ENCODE measurements at places on chromosomes 5 and 9. TPM values are rescaled to one million over a fixed set of nuclear protein-coding genes. Genes with fewer than 3 reads are reported as not detected.

DNA sequence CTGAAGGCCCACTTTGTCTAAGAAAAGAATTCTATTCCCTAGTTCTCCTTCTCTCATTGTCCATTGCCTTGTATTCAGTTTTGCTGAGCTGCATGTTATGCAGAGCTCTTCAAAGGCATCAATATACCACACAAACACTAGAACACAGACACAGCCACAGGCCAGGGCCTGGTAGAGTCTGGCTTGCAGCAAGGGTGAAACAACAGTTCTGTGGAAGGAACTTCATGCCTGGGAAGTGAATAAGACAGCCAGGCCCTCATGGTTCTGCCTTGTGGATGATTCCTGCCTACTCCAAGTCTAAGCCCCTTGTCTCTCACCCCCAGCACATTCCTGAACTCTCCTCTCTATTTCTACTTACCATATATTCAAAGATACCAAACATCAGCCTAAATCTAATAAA, 30.8 kb downstream of the KLHL3 start:
- DNase-seq = no peak

DNA sequence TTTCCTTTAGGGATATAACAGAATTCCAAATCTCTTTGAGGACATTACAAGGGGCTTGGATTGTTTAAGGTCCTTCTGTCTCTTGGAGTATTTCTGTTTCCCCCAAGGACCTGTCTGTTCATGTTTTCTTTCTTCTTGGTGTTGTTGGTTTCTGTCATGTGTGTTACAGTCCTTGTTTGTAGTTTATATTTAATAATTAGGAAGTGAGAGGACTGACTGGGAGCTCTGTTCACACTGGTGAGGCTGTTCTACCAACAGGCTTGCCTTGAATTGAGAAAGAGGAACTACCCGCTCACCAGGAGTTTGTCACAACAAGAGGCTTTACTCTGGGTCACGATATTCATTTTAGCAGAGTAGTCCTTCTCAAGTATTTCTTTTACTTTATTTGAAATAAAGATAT, 119.2 kb upstream of the SV2C start:
- no peak for DNase-seq

DNA sequence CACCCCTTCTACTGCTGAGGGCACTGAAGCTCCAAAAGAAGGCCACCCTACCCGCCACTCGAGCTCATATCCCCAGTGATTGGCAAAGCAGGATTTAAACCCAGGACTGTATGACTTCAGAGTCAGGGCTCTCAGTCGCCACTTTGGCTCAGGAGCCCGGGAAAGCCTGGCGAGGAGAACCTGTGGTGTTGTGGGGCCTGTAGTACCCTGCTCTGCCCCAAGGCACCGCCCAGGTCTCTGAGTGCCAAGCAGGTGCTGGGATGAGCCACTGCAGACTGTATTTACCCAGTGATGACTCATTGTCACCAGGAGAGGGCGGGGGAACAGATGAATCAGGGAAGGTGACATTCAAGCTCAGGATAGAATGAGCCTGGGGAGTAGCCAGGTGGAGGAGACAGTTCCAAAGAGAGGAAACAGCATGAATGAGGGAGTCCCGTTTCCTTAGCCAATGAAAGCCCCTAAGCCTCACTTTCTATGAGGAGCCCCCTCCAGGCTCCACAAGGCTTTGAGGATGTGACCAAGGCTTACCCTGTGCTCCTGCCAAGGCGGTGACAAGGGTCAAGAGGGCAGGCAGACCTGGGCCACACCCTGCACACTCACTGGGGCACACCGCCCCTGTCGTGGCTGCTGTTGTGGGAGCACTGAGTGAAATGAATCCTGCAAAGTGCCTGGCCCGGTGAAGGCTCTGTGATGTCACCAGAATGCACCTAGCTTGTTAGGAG, 17.8 kb upstream of the DPM2 start:
- no peak for DNase-seq

- peak; percentile 60 for DNase-seq
These were observed 107.4 kb downstream of the SCAMP1 start for GRCh38 chr5:78467752-78468357.

DNA sequence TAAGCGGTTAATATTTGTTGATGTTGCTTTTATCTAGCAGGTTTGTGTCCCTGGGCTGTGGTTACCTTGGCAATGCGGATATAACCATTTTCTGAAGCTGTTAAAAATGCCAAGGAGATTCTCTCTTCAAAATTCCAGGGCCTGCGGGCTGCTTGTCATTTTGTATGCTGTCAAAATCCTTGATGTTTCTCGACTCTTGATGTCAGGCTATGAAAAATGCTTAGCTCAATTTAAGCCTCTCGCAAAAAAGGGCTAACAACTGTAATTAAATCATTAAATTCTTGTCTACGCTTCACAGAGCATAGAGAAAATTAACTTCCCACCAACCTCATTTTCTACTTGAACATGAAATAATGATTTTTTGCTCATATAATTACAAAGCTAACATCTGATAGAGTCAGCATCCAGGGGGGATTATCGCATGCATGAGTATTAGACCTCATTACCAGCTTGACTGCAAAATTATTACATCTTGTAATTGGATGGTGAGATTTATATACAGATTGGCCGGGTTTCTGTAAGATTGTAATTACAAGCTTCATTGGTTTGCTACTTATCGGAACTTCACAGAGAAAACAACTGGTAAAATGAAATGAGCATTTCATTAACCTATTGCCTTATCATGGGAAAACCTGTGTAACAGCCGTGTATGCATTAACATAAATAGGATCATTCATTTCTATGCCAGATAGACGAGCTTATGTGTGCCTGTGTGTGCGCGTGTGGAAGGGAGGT, 83.1 kb upstream of the IRX1 start:
- DNase-seq = no peak

DNA sequence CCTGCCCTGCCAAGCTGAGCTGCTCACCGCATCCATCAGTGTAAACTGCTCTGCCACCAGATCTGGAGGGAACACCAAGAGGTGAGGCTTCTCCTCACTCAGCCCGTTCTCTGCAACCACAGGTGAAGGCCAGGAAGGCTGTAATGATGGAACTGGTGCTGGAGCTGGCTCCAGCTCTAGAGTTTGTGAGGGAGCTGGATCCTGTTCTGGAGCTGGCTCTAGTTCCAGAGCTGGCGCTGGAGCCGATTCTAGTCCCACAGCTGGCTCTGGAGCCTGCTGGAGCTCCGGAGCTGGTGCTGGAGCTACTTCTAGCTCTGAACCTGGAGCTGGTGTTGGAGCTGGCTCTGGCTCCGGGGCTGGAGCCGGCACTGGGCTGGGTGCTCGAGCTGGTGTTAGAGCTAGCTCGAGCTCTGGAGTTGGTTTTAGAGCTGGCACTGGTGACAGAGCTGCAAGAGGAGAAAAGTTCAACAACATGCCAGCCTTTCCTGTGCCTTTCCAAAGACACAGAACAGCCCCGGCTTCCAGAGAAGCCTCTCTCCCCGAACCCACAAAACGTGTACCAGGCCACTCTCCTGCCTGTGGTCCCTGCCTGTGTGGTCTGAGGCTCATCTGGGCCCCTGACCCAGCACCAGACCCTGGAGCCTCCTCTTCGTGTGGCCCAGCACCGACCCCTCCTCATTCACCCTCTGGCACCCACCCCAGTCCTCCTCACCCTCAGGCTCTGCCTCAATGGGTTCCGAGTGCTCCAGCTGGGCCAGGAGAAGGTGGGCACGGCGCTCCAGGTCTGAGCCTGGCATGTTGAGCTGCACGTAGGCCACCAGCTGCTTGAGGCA, 12.9 kb downstream of the RALGDS start:
- no peak for DNase-seq

DNA sequence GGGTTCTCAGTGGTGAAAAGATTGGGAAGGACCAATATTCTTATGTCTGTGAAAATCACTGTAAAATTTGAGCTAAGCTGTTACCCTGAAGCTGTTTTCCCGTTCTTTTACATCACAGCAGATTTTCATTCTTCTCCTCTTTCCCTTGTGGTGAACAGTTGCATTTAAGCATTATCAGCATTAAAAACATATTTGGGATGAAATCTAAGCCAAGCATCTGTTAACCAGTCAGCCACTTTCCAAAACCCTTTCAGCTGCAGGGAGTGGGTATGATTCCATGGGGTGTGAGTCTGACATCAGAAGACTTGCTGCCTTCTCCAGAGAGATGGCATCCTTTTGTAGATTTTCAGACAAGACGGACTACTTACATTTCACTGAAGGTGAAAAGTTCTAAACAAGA, 97.2 kb downstream of the TRIO start:
- no peak for DNase-seq

The PARP8 gene
- 18.0 TPM for total RNA-seq

The MAMDC4 gene
- 7.9 TPM for total RNA-seq

Measured in A673 (cell line).